ENCODE measurements at places on chromosomes 2 and 18.

GRCh38 chr2:30112561-30112960 is 34.2 kb upstream of the YPEL5 start:
- no peak overlapping the region for H3K4me3 ChIP-seq
- H3K27me3 ChIP-seq: peaks cover 17% of the 10 kb centered on the region
- peaks cover 2% of the 10 kb centered on the region for H3K4me1 ChIP-seq
- no peaks in the 10 kb centered on the region for H3K36me3 ChIP-seq
- no peak for DNase-seq

DNA sequence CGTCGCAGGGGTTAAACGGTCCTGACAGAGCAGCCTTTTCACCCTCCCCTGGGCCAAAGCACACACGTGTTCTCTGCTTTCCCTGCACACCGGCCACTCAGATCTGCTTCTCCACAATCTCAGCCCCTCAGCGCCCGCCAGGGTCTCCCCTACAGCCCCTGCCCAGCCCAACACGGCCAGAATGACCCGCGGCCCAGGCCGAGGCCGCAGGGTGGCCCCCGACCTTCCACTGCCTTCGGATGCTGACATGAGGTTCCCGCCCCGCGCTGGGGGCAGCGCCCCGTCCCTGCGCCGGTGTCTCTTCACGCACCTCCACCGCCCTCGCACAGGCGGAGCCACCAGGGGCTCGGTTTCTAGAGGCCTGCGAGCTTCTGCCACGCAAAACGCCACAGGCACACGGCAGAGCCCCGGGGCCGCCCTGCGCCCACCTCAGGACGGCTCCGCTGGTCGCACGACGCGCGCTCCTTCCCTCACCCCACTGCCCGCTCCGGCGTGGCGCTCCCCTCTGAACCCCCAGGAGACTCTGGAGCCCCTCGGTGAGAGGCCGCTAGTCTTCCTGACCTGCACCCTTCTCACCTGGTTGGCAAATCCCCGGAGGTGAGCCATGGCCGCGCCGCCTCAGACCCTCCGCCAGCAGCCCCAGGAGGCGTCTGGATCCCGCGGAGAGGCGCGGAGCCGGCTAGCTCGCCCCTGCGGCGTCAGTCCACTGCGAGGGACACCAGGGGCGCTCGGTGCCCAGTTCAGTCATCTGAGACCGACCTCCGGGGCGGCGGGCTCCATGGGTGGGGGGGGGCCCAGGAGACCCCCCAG is 749 bp downstream of the STK25 start:
- H3K4me3 ChIP-seq: peak overlapping the region; percentile 84
- H3K27me3 ChIP-seq: no peaks in the 10 kb centered on the region
- no peak overlapping the region for H3K27ac ChIP-seq
- no peaks in the 10 kb centered on the region for H3K36me3 ChIP-seq

- no peak overlapping the region for H3K27ac ChIP-seq
- no peak overlapping the region for H3K4me3 ChIP-seq
- DNase-seq: no peak
- peaks cover 5% of the 10 kb centered on the region for H3K27me3 ChIP-seq
Observed at GRCh38 chr18:43620936-43621335, 343.6 kb upstream of the SYT4 start.

GRCh38 chr2:63975437-63976124 is 43.6 kb downstream of the VPS54 start:
- no peaks in the 10 kb centered on the region for H3K27me3 ChIP-seq
- no peak for DNase-seq
- H3K4me3 ChIP-seq: no peak overlapping the region
- no peak overlapping the region for H3K27ac ChIP-seq
- no peaks in the 10 kb centered on the region for H3K4me1 ChIP-seq
- peaks cover 40% of the 10 kb centered on the region for H3K36me3 ChIP-seq

- H3K4me3 ChIP-seq: no peak overlapping the region
- DNase-seq: no peak
- H3K36me3 ChIP-seq: no peaks in the 10 kb centered on the region
- peaks cover 9% of the 10 kb centered on the region for H3K4me1 ChIP-seq
- H3K27ac ChIP-seq: no peak overlapping the region
- no peaks in the 10 kb centered on the region for H3K27me3 ChIP-seq
Observed at GRCh38 chr2:134692499-134692898, 26.3 kb downstream of the TMEM163 start.

Measured in activated B cell treated with CpG ODN at 0.5 μM for 24 hours (primary cell).